Stimulated activated CD8-positive, alpha-beta memory T cell treated with anti-CD3 and anti-CD28 coated beads, Interleukin-2, amount 100 ng/mL, for 1 hour (primary cell): ENCODE measurements at places on chromosomes 3 and 15.

- no peak for DNase-seq
Measured at GRCh38 chr15:39497759-39498565, 82.9 kb upstream of the THBS1 start.

DNA sequence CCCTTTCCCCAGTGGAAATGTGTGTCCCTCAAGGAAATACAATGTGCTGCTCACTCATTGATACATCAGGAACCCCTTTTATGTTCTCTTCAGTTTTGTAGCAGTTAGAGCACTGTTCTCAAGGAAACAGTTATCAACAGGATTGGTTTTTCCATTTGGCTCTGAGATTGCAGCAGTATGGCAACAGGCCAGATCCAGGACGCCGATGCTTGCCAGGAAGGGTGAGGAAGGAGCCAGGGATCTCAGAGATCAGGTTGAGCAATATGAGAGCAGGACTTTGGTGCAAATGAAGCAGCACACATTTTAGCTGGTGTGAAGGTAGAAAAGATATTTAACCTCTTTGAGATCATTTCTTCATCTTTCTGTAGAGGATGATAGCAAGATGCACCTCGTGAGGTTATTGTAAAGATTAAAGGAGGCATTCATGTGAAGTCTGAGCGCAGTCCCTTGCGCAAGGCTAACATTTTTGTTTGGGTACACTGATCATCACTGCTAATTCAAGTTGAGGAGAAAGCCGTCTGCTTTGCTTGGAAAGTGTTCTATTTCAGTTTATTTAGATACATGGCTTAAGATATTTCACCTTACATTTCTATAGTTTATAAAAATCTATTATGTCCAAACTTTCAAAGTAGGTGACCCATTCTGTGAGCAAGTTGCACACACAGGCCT lies 68.5 kb downstream of the KCNH8 start:
- DNase-seq = no peak

GRCh38 chr3:31354373-31354772 lies 178.4 kb upstream of the STT3B start:
- DNase-seq = no peak

- DNase-seq = no peak
Measured at GRCh38 chr3:48738926-48739616, 22.1 kb upstream of the IP6K2 start.

DNA sequence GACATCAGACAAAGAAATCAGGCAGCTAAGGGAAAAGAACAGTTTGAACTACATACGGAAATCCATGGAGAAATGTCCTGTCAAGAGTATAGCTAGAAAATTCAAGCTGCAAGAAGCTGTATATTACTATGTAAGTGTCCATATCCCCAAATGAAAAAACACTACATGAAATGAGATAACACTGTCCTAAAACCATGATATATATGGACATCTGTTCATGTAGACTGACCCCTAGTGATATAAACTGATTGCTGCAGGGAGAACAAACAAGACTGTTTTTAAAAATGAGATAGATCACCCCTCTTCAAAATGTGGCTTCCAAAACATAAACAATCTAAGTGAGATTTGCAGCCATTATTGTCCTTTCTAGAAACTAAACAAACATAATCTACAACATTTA lies 985.6 kb downstream of the EPHA3 start:
- no peak for DNase-seq

DNA sequence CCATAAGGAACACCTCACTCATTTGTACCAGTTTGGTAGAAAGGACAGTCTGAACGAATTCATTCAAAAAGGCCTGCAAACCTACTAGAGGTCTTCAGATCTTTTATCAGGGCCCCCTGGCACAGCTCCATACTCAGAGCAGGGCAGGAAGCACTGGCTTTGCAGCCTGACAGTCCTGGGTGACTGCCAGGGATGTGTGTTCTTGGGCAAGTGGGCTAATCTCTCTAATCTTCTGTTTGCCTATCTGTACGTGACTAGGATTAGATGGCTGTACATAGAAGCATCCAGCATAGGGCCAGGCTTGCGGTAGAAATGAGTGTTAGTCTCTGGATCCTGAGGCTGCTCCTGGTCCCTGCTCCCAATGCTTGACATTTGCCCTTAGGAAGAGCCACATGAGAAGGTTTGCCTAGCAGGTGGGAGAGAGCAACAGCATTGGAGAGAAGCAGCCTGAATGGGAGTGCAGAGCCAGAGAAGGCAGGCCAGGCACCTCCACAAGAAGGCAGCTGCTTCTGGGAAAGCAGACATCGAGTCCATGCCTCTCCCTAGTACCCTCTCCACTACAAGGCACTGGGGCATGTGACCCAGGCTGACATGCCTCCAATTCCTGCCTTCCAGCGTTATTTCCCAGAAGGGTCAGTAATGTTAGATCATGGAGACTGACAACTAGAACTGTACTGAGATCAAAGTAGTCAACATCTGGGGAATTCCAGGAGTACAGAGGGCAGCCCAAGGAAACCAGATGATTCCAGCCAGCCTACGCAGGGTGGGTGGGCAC lies 1.0 kb upstream of the CXCR6 start:
- DNase-seq = no peak
